Fibroblast of villous mesenchyme (primary cell): ENCODE measurements at places on chromosomes 2 and 18.

DNA sequence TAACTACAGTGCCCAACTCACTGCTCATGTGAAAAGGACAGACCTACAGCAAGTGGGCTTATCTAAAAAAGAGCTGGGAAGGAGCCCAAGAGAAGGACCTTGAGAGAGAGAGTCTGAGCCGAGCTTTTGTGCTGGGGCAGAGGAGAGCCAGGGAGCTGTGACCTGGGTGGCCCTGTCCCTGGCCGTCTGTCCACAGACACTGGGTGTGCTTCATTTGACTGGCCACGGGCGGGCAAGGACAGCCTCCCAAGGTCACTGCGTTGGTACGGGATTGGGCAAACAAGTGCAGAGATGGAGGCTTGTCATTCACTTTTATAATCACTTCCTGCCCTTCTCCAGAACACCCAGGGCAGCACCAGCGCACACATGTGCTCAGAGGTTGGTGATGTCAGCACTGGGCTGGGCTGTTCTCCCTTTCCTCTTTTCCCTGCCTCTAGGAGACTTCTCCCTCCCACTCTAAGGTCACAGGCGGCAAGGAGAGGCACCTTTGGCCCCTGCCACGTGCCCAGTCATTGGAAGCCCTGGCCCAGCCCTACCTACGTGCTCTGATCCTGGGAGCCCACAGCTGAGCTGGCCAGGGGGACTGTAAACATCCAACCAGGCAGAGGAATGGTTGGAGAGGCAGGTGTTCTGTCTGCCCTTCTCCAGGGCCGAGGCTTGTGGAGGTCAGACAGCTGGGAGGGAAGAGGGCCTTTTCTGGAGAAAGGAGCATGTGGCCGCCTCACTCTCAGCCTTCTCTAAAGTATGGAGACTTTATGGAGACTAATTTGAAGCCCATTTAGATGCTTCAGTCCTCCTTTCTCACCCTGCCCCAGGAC is 6.4 kb upstream of the PSD4 start:
- no peak for DNase-seq

- no peak for DNase-seq
These were observed 95.5 kb upstream of the LRATD1 start for GRCh38 chr2:14536976-14537375.

GRCh38 chr2:233487748-233488345 is 78.7 kb downstream of the USP40 start:
- DNase-seq, result no peak

DNA sequence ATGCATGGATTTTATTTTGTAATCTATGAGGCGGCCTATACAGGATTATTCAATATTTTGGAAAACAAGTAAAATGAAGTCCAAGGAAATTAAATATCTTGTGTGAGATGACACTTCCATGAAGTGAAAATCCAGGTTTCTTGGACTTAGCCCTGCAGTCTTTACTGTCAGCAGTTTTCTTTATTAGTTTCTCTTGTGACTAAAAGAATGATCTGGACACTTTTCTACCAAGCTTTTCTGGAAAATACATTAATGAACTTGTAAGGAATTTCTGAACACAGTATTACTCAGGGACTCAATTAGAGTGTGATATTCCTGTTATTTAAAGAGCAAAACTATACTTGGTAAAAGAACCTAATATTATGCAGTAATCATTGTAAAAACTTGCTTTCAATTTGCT is 610.4 kb upstream of the SLC8A1 start:
- DNase-seq, result no peak

DNA sequence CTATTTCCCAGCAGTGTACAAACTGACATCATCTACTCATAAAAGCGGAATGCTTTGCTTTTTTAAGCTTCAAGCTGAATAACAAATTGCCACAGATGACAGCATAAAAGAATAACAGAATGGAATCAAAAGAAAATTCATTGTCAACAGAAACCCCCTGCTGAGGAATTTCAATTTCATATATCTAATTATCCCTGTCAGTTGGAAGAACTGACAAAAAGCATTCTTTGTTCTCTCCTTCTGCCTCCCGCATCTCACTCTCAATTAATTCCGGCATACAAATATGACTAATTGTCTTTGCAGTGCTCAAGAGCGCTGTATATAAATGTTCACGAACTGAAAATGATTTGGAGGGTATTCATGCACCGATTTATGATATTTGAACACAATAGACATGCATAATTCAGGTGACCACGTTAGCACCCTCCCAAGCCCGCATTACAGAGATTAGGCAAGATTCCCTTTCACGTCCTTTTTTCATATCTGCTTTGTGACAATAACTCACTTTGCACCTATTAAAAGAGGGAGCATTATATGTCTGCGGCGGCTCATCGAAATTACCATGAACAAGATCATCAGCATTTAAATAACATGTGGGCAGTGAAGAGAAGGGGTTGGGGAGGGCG is 277.7 kb upstream of the SALL3 start:
- DNase-seq, result no peak

- peak; percentile 69 for DNase-seq
These were observed 284.1 kb downstream of the PID1 start for GRCh38 chr2:228986961-228987360.

DNA sequence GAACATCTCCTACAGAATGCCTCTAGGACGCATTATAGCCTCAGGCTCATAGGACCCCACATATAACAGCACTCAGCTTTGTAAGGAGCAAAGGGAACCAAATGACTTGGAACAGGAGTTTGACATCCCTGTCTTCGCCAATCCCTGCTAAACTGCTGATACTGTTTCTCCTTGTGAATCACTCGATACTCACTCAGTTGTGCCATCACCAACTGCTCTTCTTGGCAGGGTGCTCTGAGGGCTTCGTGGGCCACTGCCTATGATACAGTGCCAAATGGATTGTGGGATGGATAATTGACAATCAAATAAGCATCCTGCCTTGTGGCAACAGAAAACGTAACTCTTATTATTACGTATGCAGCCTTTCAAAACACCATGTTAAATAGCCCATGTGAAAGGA is 396.3 kb downstream of the RIT2 start:
- no peak for DNase-seq

GRCh38 chr18:6374340-6374739 is 40.4 kb downstream of the L3MBTL4 start:
- no peak for DNase-seq

- DNase-seq, result peak; percentile 56
These were observed 297.4 kb downstream of the CALCRL start for GRCh38 chr2:187150670-187151069.

DNA sequence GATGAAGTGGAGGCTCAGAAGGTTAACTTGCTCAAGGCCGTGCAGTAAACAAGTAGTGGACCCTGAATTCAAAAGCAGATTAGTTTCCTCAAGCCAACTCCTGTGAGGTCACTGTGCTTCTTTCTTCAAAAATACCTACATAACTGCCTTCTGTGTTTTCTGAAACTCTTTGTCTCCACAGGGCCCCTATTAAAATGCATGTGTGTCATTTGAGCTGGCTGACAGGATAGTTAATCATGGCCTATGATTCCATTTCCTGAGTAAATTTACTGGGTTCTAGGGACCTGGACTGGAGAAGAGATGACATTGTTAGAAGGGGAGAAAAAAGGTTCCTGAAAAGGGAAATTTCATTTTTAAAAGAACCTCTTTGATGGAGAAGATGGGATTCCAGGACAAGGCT is 12.9 kb upstream of the DTNA start:
- no peak for DNase-seq

DNA sequence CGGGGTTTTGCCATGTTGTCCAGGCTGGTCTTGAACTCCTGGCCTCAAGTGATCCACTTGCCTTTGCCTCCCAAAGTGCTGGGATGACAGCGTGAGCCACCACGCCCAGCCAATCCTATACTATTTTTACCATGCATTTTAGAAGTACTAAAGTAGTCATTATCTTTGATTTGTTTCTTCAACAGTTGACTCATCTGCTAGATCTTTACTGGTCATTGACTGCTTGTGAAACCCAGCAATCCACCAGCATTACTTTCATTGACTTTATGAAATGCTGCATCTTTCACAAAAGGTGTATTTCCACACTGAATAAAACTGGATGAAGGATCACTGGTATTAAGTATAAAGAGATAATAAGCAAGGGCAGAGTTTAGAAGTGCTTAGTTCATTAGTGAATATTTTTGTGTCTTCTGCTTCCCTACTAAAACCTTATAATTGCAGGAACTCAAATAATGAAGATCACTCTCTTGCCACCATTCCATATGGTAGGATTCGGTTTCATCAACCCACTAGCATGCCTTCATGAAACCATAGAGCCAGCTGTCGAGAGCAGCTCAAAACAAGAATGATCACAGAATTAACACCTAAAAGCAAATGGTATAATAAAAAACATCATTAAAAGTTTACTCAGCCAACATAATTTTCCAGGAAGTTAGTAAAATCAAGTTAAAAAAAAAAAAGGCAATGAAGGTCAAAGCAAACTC is 33.1 kb downstream of the IRS1 start:
- peak; percentile 56 for DNase-seq

GRCh38 chr2:108418416-108418815 is 30.6 kb upstream of the GCC2 start:
- no peak for DNase-seq

DNA sequence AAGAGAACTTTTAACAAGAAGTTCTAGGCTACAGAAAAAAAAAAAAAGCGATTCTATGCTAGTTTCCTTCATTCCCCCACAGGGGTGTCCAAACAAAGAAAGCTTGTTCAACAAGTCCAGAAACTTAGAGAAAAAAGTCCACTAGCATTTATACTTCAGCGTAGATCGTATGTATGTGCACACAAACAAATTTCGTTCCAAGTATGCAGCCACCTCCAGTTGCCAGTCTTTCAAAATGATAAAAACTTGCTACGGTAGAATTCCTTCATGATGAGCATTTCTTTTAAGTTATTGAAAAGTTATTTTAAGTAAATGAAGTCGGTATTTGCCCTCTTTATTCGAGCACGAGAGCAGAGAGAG is 3.7 kb upstream of the OTX1 start:
- no peak for DNase-seq

- no peak for DNase-seq
These were observed 19.7 kb upstream of the RNF125 start for GRCh38 chr18:31998880-31999412.

- no peak for DNase-seq
These were observed 426.7 kb downstream of the SETBP1 start for GRCh38 chr18:45107425-45107824.

GRCh38 chr2:99397266-99397920 is 60.2 kb downstream of the EIF5B start:
- DNase-seq, result no peak

GRCh38 chr18:13530879-13531387 is 195.4 kb downstream of the FAM210A start:
- DNase-seq, result peak; percentile 41

DNA sequence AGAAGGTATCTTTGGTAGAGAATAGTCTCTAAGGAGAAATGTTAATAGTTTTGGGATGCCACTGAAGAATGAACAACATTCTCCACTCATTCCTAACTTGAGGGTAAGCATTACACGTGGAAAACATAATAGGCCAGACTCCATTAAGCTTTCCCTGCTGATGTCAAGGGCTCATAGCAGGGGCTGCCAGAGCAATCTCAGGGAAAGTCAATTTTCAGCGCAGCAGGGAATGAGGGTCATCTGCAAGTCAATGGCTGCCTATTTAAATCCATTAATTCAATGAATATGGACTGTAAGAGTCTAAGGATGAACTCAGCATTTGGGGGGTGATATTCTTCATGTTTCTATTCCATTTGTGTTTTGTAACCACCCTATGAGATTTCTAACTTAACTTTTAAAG is 144.2 kb upstream of the ARL4C start:
- DNase-seq, result no peak

GRCh38 chr2:191675807-191676721 is 1.9 kb upstream of the NABP1 start:
- DNase-seq, result peak; percentile 37

DNA sequence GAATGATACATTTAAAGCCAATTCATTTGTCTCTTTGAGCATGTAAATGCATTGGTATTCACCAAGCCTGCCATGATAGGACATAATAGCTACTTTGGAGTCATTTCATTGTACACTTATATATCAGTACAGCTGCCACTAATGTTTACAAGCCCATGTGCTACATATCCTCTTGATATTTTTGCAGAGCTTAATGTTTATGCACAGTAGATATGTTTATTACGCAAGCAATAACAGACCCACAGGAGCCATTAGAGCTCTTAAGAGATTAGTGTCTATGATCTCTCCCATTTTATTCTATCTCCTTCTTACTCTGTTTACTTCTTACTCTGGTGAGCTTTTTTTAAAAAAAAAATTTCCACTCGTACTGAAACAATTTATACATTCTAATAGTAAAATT is 1132.1 kb upstream of the ZEB2 start:
- peak; percentile 96 for DNase-seq
